Right renal cortex interstitium (tissue), 3 donors: ENCODE measurements at places on chromosomes 1 and 21.

DNA sequence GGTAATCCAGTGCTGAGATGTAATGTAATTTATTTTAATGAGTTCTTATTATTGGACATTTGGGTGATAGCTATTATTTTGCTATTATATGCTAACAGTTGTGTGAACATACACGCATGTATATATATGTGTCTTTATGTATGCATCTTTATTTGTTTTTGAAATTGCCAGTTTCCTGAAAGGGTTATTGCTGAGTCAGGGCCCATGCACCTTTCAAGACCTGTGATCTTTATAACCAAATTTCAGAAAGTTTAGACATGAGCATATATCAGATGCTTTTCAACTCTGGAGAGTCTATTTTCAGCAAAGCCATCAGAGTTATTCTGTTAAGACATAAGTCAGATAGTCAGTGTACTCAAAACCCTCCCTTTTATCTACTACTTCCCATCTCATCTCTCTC, 265.6 kb upstream of the GREM2 start:
- no peak for DNase-seq

GRCh38 chr1:215056584-215056983, 26.0 kb upstream of the KCNK2 start:
- no peak for DNase-seq

DNA sequence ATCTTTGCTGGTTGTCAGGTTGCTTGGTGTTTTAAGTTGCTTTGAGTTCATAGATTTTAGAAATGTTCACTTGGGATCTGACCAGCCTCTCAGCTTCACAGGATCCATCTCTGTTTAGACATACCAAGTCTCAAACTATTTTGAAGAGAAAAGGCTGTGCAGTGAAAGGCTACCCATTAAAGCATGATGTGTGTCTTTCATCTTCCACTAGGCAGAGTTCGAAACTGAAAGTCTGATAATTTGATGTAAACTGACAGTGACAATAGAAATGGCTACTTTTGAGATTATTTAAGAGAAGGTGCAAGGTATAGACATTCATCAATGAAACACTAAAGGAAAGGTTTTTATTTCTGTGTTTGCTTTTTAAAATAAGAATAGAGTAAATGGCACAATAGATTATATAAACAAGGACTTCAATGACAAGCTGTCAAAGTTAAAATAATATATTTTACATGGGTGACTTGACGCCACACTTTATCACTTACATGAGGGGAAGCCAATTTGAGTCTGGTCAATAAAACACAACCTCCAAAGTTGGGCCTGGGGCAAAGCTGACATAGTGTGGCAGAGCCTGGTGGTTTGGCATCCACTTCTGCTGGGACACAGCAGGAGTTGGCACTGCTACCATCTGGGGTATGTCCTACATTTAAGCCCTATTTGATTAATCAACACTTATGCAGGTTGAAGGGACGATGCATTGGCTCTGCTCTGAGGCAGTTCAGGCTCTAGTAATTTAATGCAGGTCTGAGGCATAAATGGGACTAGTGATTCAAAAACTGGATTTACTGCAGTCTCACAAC, 197.7 kb downstream of the CRB1 start:
- DNase-seq, result no peak

- DNase-seq, result no peak
These were observed 19.3 kb upstream of the SAMD11 start for GRCh38 chr1:904310-904950.

GRCh38 chr1:228860911-228861831, 125.9 kb downstream of the RHOU start:
- no peak for DNase-seq

DNA sequence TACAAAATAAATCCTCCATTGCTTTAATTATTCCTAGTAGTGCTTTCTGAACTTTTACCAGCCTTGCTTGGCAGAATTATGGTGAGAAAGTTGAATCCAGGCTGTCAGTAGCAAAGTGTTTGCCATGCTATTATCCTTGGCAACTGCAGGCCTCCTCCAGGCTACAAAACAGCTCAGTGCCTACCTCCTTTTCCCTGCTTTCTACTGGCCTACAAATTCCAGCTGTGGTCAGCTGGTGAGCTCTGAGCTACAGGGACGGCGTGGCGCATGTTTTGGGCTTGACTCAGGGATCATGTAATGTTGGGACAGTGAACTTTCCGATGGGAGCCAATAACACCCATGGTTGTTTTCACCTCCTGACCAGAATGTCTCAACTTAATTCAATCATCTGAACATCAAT, 456.1 kb upstream of the ADAMTS5 start:
- DNase-seq, result no peak
